ENCODE measurements at places on chromosomes 3 and 15.
A peak's percentile ranks its signal among the peaks of the same experiment; 100 is the strongest.

DNA sequence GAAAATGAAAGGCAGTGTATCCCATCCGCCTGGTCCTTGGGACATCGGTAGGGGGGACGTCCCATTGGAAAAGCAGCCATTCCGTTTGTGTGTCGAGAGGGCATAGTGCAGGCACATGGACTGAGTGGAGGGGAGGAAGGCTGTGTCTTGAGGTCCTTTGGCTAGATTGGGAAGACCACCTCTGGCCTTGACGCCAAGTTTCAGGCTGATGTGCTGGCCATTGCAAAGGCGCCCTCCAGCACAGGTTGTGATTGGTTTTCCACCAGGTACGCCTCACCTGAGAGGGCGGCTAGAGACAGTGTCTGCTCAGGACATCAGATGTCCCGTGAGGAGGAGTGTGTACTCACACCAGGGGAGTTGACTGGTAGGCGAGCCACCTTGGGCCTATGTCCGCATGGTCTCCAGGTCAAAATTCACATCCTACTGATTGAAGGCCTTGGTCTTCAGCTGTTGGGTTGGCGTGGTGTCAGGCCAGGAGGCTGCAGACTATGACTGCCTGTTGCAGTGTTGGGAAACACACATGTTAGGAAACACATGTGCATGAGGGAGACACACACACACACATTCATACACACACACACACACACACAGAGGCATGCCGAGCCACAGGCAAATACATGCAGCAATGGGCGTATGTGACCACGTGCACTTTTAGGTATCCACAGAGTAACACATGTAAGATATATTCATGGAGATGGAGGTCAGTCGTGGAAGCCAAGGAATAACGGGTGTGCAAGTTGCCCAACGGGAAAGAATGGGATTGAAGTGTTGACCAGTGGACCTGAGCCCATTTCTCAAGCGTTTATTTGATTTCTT lies 98.4 kb downstream of the SNRPN start:
- no peak for DNase-seq

DNA sequence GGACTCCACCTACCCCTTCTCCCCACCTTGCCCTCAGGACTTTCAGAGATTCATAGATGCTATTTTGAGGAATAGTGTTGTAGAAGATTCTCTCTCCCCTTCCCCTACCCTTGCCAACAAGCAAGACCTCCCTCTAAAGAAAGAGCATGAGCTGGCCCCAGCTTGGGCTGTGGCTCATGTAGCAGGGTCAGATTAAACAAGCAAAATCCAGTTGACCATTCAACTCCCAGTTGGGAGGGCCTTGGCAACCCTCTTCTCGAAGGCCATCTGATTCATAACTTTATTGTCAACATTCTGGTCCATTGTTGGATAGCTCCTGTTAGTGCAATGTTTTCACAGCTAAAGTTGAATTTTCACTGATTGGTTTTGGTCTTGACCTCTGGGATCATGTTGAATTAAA lies 41.1 kb downstream of the TNFAIP8L3 start:
- DNase-seq = no peak

GRCh38 chr3:99549957-99550603 lies 88.3 kb upstream of the COL8A1 start:
- DNase-seq = no peak

DNA sequence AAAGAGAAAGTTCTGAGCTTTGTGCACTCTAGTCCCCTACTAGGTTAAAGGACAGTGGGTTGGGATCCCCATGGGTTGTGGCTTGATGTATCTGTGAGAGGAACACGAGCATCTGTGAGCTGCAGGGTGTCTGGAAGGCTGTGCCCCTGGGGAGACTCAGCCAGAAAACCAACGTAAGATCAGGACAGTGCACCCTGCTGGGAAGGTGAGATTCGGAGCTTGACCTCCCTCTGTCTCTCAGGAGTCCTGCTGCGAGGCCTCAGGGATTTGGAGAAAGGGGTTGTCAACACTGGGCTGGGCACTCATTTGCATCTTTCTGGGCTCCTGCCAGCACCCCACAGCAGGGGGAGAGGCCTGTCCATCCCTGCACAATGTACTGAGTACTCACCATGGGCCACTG lies 15.2 kb downstream of the ANKRD63 start:
- DNase-seq = no peak

- no peak for DNase-seq
Measured at GRCh38 chr3:127762787-127763105, 59.6 kb downstream of the MGLL start.

- peak; percentile 15 for DNase-seq
Measured at GRCh38 chr3:139111392-139112229, 66.9 kb upstream of the PRR23C start.

DNA sequence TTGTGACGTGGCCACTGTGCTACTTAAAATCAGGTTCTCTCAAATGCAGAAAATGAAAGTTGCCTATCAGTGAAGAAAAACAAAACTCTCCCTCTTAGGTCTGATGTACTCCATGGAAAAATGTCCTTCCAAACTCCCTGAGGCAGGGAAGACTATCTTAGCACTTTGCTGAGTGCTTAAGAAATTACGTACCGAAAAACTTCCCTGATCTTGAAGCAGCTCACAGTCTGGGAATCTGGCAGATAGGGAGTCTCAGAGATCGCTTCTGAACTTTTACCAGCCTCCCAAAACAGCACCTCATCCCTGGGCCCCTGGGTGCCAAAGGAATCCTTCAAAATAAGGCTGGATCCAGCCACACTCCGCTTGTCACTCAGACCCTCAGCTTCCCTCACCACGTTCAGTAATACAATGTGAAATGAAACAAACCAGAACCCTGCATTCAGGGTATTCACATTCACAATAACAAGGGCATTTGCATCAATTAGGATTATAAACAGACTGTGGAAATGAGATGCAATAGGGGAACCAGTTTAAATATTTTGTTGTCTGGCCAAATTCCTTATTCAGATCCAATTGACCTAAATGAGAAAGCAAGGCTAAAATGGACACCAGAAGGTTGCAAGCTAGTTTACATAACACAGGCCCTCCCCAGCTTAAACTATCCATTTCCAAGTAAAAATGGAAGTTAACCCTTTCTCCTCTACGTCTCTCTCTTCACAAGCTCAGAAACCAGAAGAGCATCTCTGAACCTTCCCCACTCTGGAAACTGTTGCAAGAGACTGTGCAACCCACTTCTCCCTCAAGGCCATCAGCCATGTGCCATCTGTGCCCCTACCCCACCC lies 20.9 kb downstream of the OSBPL10 start:
- no peak for DNase-seq

DNA sequence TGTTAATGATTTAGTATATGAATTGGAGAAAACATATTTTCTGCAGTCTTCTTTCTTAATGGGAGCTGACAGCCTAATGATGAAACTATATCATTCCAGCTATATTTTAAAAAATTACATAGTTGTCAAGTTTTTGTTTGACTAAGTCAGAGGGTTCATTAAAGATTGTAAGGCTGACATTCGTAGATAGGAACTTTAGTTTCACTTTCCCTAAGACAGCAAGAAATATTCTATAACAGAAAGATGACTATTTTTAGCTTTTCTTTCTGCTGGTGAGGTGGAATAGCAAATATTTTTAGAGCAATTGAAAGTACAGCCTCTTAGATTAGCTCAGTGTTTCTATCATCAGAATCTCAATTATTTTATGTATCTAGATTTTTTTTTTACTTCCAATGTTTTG lies 60.2 kb downstream of the PIAS1 start:
- no peak for DNase-seq

GRCh38 chr3:107674371-107674770 lies 151.6 kb downstream of the BBX start:
- no peak for DNase-seq

DNA sequence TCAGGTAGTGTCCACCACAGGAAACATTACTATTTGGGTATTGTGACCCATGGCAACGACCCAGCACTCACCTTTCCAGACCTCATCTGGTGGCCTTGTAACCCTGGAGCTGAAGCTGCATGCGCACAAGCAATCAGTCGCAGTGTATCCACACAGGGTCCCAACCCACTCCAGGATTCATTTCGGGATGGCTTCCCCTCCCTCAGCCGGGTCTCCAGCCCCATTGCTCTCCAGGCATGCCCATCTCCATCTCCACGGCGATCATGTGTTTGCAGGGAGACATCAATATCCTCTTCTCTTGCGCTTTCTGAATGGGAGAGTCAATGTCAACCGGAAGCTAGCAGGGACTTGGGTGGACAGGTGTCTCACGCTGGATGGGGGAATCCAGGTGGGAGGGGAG lies 35.2 kb downstream of the GOLGA6L2 start:
- no peak for DNase-seq

GRCh38 chr3:45183872-45184262 lies 37.7 kb upstream of the CDCP1 start:
- no peak for DNase-seq

- no peak for DNase-seq
Measured at GRCh38 chr3:71771126-71771525, 13.8 kb downstream of the PROK2 start.

GRCh38 chr3:177983320-177983719 lies 552.9 kb upstream of the KCNMB2 start:
- DNase-seq = no peak

DNA sequence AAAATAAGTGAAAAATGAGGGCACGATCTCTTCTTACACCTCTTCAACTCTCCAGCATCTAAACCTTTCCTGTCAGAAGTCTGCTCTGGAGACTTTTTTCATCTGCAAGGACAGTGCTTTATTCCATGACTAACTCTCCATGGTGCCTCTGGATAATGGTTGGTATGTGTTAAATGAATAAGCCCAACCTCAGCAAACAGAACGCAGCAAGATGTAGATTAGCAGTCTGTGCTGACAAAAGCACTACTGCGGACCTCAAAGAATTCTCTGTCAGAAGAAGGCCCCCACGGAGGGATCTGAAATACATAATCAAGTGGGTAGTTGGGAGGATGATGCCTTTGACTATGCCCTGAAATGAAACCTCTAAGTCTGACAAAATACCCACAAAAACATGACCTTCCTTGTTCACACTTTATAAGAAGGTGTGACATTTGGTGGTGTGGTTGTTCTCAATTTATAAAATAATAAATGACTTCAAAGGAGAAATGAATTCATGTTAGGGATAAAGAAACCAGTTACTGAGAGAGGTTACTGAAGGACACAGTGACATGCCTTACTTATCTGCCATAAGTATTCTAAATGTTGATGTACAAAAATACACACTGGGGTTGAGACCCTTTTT lies 43.2 kb upstream of the ADCY5 start:
- no peak for DNase-seq

DNA sequence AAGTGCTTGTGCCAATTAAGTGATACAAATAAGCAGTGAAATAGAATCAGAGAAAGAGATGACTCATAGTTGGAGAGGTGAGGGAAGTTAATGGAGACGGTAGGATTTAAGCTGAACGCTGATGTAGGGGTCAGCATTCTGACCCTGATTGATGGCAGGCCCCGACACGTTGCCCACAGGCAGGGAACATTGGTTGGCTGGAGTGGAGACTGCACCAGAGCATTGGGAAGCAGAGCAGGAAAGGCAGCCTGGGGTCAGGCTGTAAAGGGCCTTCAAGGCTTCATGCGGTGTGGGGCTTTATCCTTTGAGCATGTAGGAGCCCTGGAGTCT lies 68.6 kb downstream of the DCUN1D1 start:
- DNase-seq = no peak

DNA sequence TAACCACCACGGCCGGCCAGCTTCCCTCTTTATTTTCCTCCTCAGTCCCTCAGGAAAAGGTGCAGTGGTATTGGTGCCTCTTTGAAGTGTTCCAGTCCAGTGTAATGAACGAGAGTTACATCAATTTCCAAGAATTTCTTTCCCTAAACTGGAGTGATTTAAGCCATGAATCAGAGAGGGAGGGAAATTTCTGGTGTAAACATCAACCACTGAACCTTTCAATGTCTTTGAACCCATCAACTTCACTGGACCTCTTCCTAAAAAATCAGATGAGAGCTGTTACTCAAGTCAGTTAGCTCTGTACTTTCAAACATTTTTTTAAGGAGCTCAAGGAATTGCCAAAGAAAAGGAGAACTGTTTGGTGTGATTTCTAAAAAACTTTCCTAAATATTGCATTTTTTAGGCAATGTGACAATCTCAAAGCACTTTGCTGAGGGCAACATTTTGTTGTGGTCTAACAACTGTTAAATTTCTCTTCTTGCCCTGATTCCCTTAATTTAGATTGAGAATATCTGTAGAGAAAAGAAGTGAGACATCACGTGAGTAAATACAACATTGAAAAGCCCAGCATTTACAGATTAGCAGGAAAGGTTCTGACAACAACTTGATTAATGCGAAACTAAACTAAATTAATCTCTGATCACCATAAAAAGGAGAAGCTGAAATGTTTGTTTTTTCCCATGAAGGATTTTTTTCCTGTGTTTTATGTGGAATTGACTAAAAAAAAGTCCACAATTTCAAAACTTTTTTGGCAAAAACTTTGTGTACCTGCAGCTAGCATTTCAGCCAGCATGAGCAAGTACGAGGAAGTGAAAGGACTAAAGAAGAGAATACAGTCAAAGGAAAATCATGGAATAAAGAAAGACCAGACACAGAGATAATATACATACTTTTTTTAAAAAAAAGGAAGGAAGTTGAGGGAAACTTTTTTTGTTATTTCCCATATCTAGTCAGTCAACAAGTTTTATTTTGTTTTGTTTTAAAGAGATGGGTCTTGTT lies 9.1 kb upstream of the DAZL start:
- no peak for DNase-seq

GRCh38 chr3:53482227-53482626 lies 12.2 kb upstream of the CACNA1D start:
- DNase-seq = no peak

DNA sequence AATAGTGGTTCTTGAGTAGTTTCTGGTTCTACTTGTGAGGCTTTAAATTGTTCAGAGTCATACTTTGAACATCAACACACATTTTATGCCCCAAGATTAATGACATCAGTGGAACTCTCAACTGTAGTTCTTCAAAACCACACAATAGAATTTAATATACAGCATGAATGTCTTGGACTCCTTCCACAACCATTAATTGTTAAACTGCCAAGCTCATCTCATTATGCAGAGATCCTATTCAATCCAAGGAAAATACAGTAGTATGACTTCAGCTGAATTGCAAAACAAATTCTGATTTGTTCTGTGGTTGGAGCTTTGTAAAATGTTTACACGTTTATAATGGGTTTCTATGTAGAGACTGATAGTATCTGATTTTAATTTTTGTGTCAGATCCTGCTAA lies 199.2 kb upstream of the SLC2A2 start:
- no peak for DNase-seq

DNA sequence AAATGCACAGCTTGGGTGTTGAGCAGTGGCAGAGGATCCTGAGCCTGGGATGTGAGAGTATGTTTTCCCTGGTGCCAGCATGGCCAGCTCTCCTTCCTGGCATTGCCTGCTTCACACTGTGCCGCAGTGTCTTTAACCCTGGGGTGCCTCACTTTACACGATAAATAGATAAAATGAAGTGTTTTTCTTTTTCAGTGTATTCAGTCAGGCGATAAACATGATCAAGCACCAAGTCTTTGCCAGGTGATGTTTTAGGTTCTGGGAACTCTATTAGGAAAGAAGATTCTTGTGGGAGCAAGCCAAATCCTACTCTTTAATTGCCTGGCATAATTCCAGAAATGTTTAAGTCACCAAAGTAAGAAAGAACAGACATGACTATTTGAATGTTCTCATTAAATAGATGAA lies 14.0 kb downstream of the ABHD6 start:
- no peak for DNase-seq

- DNase-seq = no peak
Measured at GRCh38 chr3:176562331-176562730, 635.0 kb downstream of the TBL1XR1 start.

Measured in stimulated activated CD8-positive, alpha-beta memory T cell treated with anti-CD3 and anti-CD28 coated beads, Interleukin-15, amount 100 ng/mL, for 24 hours (primary cell).